ENCODE measurements at places on chromosomes 1 and 21.
A peak's percentile ranks its signal among the peaks of the same experiment; 100 is the strongest.

DNA sequence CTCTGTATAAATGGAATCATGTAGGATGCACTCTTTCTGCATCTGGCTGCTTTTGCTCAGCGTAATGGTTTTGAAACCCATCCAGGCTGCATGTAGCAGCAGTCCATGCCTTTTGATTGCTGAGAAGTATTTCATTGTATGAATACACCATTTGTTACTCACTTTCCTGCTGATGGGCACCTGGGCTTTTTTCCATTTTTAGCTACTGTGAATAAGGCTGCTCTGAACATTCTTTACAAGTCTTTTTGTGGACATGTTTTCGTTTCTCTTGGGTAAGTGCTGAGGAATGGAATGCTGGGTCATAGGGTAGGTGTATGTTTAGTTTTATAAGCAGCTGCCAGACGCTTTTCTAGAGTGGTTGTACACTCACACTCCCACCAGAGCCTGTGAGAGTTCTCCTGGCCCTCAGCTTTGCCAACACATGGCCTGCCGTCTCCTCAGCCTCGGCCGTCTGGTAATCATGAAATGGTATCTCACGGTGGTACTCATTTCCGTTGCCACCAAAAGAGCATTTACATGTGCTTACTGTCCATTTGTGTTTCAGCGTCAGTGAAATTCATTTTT is 22.7 kb downstream of the SLX9 start:
- DNase-seq, result no peak

DNA sequence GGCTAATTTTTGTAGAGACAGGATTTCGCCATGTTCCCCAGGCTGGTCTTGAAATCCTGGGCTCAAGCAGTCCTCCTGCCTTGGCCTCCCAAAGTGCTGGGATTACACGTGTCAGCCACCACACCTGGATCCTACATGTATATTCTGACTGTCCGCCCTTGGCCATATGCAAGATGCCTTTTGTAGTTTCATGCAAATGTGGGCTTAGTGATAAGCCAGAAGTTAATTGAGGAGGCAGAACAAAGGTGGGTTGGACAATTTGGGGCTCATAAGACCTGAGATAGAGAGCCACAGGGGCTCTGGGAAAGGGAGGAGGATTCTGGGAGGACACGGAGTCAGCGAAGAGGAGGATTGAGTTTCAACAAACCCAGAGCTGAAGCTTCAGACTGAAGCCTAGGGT is 24.9 kb downstream of the ALPL start:
- no peak for DNase-seq

DNA sequence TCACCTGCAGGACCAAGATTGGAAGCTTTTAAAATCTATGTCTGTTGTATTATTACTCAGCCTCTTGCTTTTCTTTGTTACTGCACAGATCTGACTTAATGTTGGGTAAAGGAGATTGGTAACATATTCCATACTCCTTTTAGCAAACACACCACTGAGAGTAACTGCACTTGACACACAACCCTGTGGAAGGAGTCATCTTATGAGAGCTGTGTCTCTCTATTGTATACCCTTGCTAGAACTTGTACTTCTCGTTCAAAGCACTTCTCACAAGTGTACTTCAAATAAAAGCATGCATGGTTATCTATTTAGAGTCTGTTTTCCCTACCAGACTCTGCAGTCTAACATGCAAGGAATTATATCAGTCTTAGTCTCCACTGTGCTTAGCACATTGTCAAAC is 813.4 kb downstream of the ADGRL2 start:
- no peak for DNase-seq

- no peak for DNase-seq
These were observed 161.5 kb downstream of the HLX start for GRCh38 chr1:221040691-221041285.

DNA sequence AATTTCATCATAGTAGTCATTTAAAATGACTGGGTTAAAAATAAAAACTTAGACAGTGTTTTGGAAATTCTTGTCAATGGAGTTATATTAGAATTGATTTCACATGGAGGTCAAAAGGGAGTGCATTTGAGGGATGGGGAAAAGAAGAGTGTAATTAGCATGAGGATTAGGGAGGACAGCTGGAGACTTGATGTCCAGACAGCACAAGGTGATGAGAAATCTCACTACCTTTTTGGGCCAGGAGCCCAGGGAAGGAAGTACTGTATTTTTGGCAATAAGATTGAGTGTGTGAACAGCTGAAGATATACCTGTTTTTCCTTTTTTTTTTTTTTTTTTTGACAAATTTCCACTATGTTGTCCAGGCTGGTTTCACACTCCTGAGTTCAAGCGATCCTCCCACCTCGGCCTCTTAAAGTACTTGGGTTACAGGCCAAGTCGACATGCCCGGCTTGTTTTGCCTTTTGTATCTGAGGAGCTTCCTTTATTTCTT is 163.6 kb downstream of the PAPPA2 start:
- DNase-seq, result no peak

GRCh38 chr1:189764391-189765320 is 713.0 kb downstream of the BRINP3 start:
- no peak for DNase-seq

DNA sequence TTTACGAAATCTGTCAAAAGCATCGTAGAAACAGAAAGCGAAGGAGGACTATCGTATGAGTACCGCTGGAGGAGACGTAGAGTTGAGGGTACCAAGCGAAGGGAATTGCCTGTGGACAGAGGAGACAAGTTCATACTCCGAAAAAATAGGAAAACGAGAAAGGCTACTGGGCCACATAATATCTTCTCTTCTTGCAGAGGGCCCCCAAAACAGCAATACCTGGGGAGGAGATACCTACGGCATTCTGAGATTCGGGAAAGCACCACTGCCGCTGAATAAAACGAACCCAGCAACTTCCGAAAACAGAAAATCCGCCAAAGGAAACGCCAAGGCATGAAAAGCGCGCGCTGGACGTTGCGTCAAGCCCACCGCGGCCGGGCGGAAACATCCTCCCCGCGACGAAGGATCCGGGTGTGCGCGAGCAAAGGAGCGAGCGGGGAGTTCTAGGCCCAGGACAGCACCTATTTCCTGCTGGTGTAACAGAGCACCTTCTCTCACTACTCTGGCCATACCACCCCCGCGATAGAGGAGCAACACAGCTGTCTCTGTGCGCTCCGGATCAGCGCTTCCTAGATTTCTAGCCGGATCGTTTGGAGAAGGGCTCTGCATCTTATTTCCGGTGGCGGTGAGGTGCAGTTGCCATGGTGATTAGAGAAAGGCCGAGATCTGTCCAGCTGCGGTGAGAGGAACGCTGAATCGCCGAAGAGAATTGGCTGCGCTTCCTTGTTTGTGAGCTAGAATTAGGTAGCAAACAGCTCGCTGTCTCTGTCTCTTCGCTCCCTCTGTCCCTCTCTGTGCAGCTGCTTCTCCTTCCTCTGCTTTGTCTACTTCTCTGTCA is at the start of the genes EFCAB7 and ITGB3BP:
TSS of gene EFCAB7 (plus strand) at position 635 of the 838 bp plus-strand sequence. CDS start 2,048 bp downstream, outside the sequence.
TSS of gene ITGB3BP (minus strand) at position 335 of the 838 bp plus-strand sequence. CDS start at position 243, 92 bp downstream.
- peak; percentile 93 for DNase-seq

DNA sequence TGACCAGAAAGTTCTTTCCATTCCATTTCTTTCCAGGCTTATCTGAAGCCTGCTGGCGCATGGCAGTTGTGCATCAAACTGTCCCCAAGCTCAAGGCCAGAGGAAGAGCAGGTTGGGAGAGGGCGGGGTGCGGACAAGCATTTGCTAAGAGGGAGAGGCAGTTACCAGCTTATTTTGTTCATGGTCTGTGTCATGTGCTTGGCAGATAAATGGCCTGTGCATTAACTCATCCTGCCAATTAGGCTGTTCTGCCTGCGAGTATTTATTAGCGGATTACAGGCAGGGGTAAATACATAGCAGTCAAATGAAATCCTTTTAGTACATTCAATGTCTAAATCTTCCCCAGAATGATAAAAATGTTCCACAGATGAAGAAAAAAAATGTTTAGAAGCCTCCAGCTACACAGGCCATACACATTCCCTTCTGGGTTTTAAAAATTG is 48.9 kb upstream of the B3GALNT2 start:
- no peak for DNase-seq

- no peak for DNase-seq
These were observed 13.5 kb downstream of the RAB3B start for GRCh38 chr1:51976846-51977602.

DNA sequence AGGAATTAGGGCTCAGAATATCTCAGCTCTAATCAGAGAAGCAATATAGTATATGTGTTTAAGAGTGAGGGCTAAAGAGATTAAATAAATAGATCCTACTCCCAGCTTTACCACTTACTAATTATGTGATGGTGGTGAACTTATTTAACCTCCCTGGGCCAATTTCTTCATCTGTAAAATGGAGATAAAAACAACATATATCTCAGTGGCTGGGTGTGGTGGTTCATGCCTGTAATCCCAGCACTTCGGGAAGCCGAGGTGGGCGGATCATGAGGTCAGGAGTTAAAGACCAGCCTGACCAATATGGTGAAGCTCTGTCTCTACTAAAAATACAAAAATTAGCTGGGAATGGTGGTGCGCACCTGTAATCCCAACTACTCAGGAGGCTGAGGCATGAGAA is 135.2 kb downstream of the SLC44A5 start:
- no peak for DNase-seq

- DNase-seq, result no peak
These were observed 6.0 kb downstream of the FCRLB start for GRCh38 chr1:161727256-161727924.

DNA sequence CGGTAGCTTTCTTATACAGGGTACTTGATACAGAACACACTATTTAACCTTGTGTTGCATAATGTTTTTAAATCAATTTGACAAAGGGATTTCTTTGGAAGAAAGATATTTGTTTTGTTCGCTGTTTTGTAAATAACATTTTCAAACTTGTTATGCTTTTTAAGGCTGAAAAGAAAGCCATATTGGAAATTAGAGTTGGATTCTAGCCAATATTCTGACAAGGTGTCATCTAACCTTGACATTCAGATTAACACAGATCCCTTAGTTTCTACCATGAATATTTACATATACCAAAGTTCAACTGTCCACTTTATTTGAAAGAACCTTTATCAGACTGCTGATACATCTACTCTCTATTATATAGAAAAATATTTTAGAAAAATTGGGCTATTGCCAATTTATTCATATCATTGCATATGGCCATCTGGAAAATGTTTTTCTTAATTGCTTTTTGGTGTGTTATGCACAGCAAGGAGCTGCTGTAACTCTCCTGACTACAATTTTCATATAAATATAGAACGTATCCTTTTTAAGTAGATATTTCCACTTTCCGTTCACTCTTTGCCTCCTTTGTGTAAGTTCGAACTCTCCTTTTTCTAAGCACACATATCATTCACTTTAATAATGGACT is 206.3 kb downstream of the NCAM2 start:
- no peak for DNase-seq

- DNase-seq, result peak; percentile 95
These were observed 12.7 kb downstream of the TFF2 start for GRCh38 chr21:42337830-42338728.

DNA sequence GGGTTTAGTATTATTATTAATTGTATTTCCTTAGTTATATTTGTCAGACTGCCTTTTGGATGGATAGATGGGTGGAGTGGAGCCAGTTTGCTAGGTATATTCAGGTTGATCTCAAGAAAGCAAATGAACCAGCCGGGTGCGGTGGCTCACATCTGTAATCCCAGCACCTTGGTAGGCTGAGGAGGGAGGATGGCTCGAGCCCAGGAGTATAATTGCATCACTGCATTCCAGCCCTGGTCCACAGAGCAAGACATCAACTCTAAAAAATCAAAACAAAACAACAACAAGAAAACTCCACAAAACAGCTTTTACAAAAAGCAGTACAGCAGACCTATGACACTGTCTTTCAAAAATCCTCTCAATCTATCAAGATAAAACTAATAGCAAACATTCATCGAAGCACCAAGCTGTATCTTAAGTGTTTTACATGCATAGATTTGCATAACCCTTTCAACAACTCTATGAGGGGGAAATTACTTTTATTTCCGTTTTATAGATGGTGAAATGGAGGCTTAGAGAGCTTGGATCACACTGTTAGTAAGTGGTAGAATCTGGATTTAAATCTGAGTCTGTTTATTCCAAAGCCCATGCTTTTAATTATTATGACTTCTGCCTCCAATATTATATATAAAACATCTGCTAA is 25.5 kb downstream of the KMO start:
- DNase-seq, result no peak

GRCh38 chr1:22288593-22289241 is 145.8 kb upstream of the WNT4 start:
- DNase-seq, result no peak

GRCh38 chr1:79323239-79324025 is 316.9 kb upstream of the ADGRL4 start:
- no peak for DNase-seq

Measured in NCI-H1092 treated with DMSO at 0.1 percent for 48 hours (cell line).